K562 (cell line): ENCODE measurements at places on chromosomes 3 and 15. TPM values are rescaled to one million over a fixed set of nuclear protein-coding genes. Genes with fewer than 3 reads are reported as not detected.

- no peaks in the 10 kb centered on the region for H3K36me3 ChIP-seq
- DNase-seq, result no peak
- no peaks in the 10 kb centered on the region; the same call in 2 of the 3 replicates for H3K4me1 ChIP-seq
- no peak overlapping the region for H3K27ac ChIP-seq
- H3K27me3 ChIP-seq, result peaks cover 38% of the 10 kb centered on the region
- H3K4me3 ChIP-seq, result no peak overlapping the region
These were observed 20.9 kb upstream of the SSUH2 start for GRCh38 chr3:8665407-8665896.

- no peak for DNase-seq
- H3K36me3 ChIP-seq, result no peaks in the 10 kb centered on the region
- no peak overlapping the region for H3K27ac ChIP-seq
These were observed 1.5 kb downstream of the NICN1 start for GRCh38 chr3:49427586-49427985.

GRCh38 chr3:44055951-44056350 is 185.7 kb upstream of the TOPAZ1 start:
- H3K36me3 ChIP-seq, result no peaks in the 10 kb centered on the region
- peaks cover 13% of the 10 kb centered on the region for H3K27me3 ChIP-seq
- no peak for DNase-seq
- H3K27ac ChIP-seq, result no peak overlapping the region
- H3K4me3 ChIP-seq, result no peak overlapping the region

ANKRD34C gene
- total RNA-seq, result not detected in 2 replicates

MESP1 gene
- total RNA-seq, result 1.1 and 1.6 TPM in 2 replicates

SOX2 gene
- 0.07 and 0.13 TPM in 2 replicates for total RNA-seq

TGM5 gene
- not detected in 2 replicates for total RNA-seq

DNA sequence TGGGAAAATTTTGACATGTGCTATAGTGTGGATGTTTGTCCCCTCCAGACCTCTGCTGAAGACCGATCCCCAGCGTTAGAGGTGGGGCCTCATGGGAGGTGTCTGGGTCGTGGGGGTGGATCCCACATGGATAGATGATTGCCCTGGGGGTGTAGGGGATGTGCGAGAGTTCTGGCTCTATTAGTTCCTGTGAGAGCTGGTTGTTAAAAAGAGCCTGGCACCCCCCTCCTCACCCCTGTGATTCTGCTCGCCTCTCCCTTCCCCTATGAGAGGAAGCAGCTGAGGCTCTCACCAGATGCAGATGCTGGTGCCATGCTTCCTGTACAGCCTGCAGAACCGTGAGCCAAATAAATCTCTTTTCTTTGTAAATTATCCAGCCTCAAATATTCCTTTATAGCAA is 67.4 kb downstream of the ATP10A start:
- DNase-seq, result no peak
- H3K27ac ChIP-seq, result no peak overlapping the region
- no peak overlapping the region for H3K4me3 ChIP-seq
- peaks cover 7% of the 10 kb centered on the region; the same call in 2 of the 3 replicates for H3K27me3 ChIP-seq

FBXW12 gene
- total RNA-seq, result not detected in 2 replicates

COX17 gene
- total RNA-seq, result 34.3 and 44.2 TPM in 2 replicates

GRCh38 chr3:11090551-11090950 is 63.7 kb upstream of the HRH1 start:
- no peak for DNase-seq
- H3K36me3 ChIP-seq, result no peaks in the 10 kb centered on the region

GRCh38 chr3:73653351-73653750 is 28.6 kb upstream of the PDZRN3 start:
- H3K27ac ChIP-seq, result no peak overlapping the region
- DNase-seq, result no peak
- H3K36me3 ChIP-seq, result no peaks in the 10 kb centered on the region
- H3K4me1 ChIP-seq, result no peaks in the 10 kb centered on the region
- no peak overlapping the region for H3K4me3 ChIP-seq

DNA sequence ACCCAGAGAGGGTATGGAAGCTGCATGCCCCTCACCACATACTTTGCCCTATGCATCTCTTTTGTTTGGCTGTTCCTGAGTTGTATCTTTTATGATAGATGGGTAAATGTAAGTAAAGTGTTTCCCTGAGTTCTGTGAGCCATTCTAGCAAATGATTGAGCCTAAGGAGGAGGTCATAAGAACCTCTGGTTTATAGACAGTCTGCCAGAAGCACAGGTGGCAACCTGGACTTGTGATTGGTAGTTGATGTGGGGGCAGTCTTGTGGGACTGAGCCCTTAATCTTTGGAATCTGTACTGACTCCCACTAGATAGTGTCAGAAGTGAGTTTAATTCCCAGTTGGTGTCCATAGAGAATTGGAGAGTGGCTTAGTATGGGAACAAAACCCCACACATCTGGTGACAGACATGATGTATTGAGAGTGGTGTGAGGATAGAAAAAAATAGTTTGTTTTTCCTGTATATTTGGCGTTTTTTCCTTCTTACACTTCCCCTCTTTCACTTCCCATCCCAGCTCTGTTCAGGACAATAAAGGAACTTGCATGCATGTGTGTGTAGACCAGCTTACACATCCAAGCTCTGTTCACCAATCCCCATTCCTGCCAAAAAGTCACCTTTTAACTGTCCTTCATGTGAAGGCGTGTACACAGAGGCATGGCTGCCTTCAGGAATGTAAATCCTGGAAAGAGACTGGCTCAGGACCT is 38.1 kb upstream of the SPPL2A start:
- H3K27ac ChIP-seq, result no peak overlapping the region
- H3K4me1 ChIP-seq, result no peaks in the 10 kb centered on the region
- no peak for DNase-seq
- H3K27me3 ChIP-seq, result peaks cover 6% of the 10 kb centered on the region
- H3K36me3 ChIP-seq, result no peaks in the 10 kb centered on the region
- no peak overlapping the region for H3K4me3 ChIP-seq

LRRK1 gene
- total RNA-seq, result 0.25 and 0.49 TPM in 2 replicates

DNA sequence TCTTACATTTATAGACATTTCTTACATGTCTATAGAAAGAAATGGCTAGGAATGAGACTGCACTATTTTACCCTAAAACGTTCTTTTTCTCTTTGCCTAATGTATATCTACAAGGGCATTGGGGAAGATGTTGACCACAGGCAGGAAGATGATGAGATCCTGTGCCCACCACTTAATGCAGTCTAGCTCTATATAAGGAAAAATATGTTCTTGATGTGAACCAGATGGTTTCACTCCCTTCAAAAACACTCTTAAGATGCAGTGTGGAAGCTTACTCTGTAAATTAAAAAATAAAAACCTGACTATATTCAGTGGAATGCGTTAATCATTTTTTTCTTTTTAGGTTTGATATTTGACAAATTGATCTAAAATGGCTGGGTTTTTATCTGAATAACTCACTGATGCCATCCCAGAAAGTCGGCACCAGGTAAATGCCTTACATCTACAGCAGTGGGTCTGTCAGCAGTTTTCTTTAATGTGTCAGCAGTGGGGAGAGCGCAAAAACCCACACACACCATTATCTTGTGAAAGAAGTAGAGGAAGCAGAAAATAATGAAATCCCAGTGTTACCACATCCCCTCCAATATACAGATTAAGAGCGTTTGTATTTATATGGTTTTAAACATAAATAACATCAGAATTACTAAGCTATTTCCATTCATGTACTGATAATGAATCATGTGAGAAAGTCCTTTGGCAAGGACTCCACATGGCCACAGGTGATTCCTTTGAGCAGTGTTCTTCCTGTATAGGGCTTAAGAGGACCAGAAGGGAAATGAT is 10.1 kb downstream of the AGTR1 start:
- H3K4me1 ChIP-seq, result no peaks in the 10 kb centered on the region
- H3K27ac ChIP-seq, result no peak overlapping the region
- H3K27me3 ChIP-seq, result no peaks in the 10 kb centered on the region
- no peak overlapping the region for H3K4me3 ChIP-seq
- DNase-seq, result no peak
- H3K36me3 ChIP-seq, result no peaks in the 10 kb centered on the region

DNA sequence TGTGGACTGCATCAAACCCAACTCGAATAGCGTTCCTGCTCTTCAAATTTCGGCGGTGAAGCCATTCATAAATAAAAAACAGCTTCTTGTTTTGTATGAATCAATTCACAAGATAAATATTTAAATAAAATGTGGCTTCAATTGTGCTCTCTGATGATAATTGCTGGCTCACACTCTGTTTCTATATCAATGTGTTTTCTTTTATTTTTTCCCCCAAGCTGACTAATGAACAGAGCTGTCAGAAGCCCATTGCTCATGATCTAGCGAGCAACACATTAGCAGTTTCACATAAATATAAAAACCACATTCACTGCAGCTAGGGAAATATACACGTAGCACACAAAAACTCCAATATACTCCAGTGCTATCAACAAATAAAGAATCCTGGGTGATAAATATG is 45.0 kb upstream of the FOXP1 start:
- H3K27me3 ChIP-seq, result peaks cover 6% of the 10 kb centered on the region
- no peaks in the 10 kb centered on the region for H3K4me1 ChIP-seq

THSD4 gene
- 0.04 and 0.18 TPM in 2 replicates for total RNA-seq

DNA sequence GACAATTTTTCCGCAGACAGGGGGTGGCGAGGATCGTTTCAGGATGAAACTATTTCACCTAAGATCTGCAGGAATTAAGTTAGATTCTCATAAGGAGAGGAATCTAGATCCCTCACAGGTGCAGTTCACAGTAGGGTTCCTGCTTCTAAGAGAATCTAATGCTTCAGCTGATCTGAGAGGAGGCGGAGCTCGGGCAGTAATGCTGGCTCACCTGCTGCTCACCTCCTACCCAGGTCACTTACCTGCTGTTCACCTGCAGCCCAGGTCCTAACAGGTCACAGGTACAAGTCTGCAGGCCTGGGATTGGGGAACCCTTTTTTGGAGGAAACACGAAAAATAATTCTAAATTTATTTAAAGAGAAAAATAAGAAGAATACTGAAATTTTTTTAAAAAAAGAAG is 406.8 kb downstream of the MCTP2 start:
- no peak overlapping the region for H3K27ac ChIP-seq
- no peak for DNase-seq
- no peaks in the 10 kb centered on the region for H3K4me1 ChIP-seq
- H3K36me3 ChIP-seq, result no peaks in the 10 kb centered on the region
- no peaks in the 10 kb centered on the region for H3K27me3 ChIP-seq

DNA sequence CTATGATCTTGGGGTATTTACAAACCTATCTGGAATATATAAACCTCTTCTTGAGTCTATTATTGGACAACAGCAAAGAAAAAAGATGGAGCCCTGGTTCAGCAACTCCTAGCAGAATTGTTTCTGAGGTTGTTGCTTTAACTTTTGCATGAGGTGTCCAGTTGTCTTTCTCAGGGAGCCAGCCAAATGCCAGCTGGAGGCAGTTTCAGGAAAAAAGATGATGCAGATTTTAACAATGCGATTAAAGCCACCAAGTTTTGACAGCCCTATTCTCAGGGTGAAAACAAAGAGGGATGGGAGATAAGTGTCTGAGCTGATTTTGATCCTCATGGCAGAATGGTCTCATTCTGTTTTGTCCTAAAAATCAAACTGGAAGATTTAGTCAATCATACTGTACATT is 181.6 kb upstream of the RASGRP1 start:
- no peak for DNase-seq
- no peaks in the 10 kb centered on the region for H3K27me3 ChIP-seq
- H3K27ac ChIP-seq, result no peak overlapping the region
- H3K36me3 ChIP-seq, result no peaks in the 10 kb centered on the region
- H3K4me1 ChIP-seq, result no peaks in the 10 kb centered on the region

ITIH1 gene
- total RNA-seq, result 0.11 and 0.31 TPM in 2 replicates

TMEM45A gene
- total RNA-seq, result 0.80 and 0.83 TPM in 2 replicates

- H3K27me3 ChIP-seq, result no peaks in the 10 kb centered on the region; the same call in 2 of the 3 replicates
- H3K27ac ChIP-seq, result no peak overlapping the region
- H3K4me1 ChIP-seq, result peaks cover 4% of the 10 kb centered on the region; the same call in 1 of the 3 replicates
- no peak overlapping the region for H3K4me3 ChIP-seq
These were observed 3.5 kb upstream of the ITGB5 start for GRCh38 chr3:124890573-124891190.

MITF gene
- 14.6 and 16.5 TPM in 2 replicates for total RNA-seq

RTF1 gene
- total RNA-seq, result 23.3 and 31.5 TPM in 2 replicates

ZIC1 gene
- total RNA-seq, result 0.42 TPM in 1 of 2 replicates, not detected in the other

FOXL2 gene
- total RNA-seq, result 21.4 and 22.1 TPM in 2 replicates

DNA sequence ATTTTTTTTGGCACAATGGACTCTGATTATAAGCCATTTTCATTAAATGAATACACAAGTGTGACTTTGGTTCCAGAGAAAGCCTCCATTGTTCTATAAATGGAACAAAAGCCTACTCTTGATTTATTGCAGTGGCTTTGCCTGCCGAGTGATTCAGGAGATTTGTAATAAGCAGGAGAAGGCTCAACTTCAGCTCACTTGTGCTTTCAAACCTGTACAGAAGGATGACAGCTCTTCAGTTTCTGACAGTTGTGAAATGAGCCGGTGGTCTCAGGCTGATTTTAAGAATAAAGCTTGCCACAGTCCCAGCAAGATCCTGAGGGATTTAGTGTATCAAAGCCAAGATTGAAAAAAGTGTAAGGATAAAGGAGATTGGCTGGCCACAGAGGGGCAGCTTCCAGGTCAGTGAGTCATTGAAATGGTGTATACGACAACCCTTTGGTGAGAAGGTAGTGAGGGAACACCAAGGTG is 438.8 kb upstream of the TGFBR2 start:
- no peak for DNase-seq
- no peaks in the 10 kb centered on the region for H3K36me3 ChIP-seq
- no peak overlapping the region for H3K4me3 ChIP-seq
- no peaks in the 10 kb centered on the region for H3K27me3 ChIP-seq
- H3K27ac ChIP-seq, result no peak overlapping the region
- H3K4me1 ChIP-seq, result no peaks in the 10 kb centered on the region

ACOX2 gene
- not detected in 2 replicates for total RNA-seq

DNA sequence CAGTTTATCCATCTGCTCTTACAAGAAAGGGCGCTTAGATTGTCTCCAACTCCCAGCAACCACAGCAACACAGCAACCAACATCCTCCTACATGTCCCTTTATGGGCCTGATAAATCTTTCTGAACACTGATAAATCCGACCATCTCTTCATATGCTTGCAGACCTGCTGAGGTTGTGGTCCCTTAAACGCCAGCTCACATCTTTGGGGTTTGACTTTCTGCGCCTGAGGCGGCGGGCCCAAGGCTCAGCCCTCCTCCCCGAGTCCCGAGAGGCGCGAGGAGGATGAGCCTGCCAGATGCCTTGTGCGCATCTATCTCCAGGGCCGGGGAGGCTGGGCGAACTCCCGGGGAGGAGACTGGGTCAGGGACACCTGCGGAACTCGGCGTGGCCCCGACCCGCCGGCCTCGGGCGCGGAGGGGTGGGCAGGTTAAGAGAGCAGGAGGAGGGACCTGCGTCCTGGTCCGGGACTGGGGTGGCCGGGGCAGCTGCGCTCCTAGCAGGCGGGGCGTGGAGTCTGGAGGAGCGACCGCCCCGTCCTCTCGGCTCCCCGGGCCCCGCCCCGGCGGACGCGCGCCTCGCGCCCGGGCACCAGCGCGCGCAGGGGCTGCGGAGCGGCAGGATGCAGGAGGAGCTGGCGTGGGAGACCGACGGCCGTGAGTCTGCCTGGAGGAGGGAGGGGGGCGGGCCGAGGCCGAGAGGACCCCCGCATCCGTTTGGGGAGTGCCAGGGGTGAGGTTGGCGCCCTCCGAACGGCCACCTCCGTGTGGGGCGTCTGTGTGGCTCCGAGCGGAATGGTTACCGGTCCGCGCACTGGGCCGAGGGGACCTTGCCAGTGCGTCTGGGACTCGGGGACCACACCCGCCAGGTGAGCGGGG is at the start of gene ANKDD1A:
TSS of gene ANKDD1A (plus strand) at position 592 of the 876 bp plus-strand sequence. CDS start at position 621, 29 bp downstream.
- no peak within 1 kb of the TSS for H3K27ac ChIP-seq
- H3K4me3 ChIP-seq, result no peak within 1 kb of the TSS
- no peaks in the 10 kb centered on the region for H3K4me1 ChIP-seq
- no peak for DNase-seq

GRCh38 chr15:55989383-55989782 is 4.0 kb downstream of the NEDD4 start:
- peaks cover 18% of the 10 kb centered on the region; the same call in 2 of the 3 replicates for H3K4me1 ChIP-seq
- H3K27me3 ChIP-seq, result no peaks in the 10 kb centered on the region
- H3K4me3 ChIP-seq, result no peak overlapping the region
- DNase-seq, result no peak
- H3K27ac ChIP-seq, result no peak overlapping the region

COL8A1 gene
- total RNA-seq, result 0.07 and 0.16 TPM in 2 replicates

PLAAT1 gene
- total RNA-seq, result 1.2 and 1.6 TPM in 2 replicates
